ENCODE measurements at places on chromosomes 2 and 18.

- DNase-seq: no peak
These were observed 11.3 kb upstream of the GRP start for GRCh38 chr18:59208602-59209125.

DNA sequence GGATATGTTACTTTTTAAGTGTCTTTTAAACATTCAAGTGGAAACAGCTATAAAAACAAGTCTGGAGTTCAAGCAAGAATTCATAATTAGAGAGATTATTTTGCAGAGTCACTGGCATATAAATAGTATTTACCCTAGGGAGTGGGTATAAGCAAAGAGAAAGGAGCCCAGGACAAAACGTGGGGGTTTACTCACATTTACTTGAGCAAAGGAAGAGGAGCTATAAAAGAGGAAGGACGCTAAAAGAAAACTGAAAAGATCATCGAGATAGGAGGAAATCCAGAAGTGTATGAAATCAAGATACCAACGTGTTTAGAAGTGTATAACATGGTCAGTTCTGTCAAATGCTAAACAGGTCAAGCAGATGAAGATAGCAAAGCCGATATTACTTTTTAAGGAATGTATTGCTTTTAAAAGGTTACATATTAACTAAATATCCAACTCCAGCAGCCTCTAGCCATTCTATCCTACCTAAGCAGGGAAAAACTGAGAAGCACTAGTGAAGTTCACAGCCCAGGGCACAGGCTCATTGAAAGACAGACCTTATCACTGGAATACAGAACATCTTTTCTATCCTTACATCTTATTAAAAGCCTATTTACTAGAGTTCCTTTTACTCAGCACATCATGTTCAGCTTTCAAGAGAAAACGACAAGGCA is 8.6 kb downstream of the KANSL1L start:
- no peak for DNase-seq

DNA sequence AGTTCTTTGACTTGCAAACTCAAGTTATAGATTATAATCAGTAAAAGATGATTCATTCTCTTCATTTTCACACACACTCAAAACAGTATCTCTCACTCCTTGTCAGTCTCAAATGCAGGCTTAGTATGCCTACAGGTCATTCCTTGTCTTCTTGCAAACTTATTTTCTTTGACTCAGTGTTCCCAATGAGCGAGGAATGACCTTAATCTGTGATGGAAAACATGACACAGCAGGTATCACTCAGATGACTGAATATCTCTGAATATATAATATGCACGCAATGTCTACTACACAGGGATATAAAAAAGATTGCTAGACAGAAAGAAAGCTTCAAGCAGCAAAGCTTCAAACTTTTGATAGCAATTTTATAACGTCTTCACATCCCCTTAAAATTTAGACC is 127.8 kb upstream of the RGPD4 start:
- no peak for DNase-seq

DNA sequence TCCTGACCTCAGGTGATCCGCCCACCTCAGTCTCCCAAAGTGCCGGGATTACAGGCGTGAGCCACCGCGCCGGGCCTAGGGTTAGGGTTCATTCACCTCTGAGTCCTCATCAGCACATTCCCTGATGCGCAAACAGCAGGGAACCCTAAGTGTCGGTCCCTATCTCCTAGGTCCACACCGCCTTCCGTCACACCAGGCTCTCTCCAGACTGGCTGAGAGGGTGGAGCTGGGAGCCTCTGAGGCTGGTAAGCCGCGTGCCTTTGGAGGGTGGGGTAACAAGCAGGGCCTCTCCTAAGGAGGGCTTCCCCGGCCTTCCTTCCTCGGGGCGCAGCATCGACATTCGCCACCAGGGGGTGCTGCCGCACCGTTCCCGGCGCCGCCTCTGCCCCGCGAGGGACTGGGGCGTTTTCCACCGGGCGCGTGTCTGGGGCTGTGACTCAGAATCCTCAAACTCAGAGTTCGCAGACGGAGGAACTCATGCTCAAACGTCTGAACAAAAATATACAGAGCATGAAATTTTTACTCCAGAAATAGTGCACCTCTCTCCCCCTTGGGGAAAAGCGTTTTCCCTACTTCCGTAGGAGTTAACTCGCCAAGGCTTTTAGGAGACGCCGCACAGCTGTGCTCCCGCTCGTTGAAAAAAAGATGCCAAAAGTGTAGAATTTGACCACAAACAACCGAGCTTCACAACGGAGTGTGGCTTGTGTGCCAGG is 63.9 kb upstream of the ASAP2 start:
- peak; percentile 81 for DNase-seq

- no peak for DNase-seq
These were observed 905.1 kb downstream of the NRXN1 start for GRCh38 chr2:50126845-50127244.

- peak; percentile 69 for DNase-seq
These were observed 14.6 kb upstream of the NFATC1 start for GRCh38 chr18:79380816-79381806.

DNA sequence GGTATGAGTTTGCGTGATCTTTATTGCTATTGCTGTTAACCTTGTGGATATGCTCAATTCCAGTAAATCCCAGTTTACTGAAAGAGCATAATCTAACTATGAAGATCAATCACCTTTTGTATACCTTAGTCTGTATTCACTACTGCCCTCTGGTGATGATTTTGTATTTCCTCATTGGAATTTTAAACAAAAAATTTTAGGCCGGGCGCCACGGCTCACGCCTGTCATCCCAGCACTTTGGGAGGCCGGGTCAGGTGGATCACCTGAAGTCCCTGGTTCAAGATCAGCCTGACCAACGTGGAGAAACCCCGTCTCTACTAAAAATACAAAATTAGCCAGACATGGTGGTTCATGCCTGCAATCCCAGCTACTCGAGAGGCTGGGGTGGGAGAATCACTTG is 5.1 kb downstream of the COMMD1 start:
- DNase-seq: no peak

DNA sequence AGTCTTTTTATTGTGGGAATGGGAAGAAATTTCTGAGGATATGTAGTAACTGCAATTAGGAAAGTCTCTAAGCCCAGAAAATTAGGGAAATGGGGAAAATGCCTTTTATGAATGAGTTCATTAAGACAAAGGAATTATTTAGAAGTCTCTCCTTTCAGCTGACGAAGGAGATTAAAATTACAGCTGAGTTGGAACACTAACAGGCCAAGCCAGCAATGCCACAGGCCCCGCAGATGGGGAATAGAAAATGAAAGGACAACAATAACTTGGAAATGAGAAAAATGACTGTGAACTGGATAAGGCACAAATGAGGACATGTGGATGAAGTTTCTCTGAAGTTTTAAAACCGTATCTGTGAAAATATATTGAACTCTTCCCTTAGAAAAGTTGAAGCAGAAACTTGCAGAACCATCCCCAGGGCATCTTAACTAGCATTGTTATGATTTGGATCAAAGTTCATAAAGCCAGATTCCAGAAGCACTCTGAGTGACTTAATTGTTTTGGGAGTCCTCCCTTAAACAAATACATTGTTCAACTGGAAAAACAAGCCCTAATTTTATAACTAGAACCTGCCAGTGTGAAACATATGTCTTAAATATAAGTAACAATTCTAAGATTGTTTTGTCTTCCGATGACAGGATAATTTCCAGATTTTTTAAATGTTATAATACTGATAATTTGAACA is 51.3 kb downstream of the C2orf76 start:
- no peak for DNase-seq

- DNase-seq: no peak
These were observed 87.4 kb upstream of the PTPRM start for GRCh38 chr18:7479756-7480155.

GRCh38 chr2:43009448-43009847 is 217.0 kb downstream of the ZFP36L2 start:
- DNase-seq: no peak

DNA sequence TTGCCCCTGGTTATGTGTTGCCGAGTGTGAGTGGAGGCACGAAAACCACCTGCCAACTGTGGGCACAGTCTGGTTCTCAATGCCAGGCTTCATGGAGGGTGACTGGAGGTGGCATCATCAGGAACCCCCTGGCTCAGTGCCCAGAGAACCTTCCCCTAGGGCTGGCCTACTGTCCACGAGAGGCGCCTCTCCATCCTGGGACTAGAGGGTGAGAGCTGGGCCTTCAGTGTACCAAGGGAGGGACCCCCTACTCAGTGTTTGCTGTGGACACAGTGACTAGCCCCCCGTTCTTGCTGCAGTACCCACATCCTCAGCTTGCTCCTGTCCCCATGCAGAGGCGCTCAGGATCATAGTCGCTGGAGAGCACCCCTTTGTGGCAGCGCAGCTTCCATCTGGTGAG is 202.6 kb downstream of the HDAC4 start:
- DNase-seq: no peak

DNA sequence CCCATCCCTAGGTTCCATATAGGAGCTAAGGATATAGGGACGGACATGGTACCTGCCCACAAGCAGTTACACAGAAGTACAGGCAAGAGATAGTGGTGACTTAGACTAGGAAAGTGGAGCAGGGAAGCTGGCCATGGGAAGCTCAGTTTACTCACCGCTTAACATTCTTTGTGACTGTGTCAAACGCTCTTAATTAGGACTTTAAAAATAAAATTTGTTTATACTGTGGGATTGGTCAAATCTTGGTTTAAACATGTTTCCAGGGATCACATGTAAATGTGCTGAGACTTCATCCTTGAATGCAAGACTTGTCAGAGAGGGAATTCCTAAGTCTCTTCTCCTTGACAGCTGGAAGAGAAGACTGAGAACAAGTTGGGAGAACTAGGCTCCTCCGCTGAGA is 107.3 kb downstream of the MTCL1 start:
- DNase-seq: no peak

DNA sequence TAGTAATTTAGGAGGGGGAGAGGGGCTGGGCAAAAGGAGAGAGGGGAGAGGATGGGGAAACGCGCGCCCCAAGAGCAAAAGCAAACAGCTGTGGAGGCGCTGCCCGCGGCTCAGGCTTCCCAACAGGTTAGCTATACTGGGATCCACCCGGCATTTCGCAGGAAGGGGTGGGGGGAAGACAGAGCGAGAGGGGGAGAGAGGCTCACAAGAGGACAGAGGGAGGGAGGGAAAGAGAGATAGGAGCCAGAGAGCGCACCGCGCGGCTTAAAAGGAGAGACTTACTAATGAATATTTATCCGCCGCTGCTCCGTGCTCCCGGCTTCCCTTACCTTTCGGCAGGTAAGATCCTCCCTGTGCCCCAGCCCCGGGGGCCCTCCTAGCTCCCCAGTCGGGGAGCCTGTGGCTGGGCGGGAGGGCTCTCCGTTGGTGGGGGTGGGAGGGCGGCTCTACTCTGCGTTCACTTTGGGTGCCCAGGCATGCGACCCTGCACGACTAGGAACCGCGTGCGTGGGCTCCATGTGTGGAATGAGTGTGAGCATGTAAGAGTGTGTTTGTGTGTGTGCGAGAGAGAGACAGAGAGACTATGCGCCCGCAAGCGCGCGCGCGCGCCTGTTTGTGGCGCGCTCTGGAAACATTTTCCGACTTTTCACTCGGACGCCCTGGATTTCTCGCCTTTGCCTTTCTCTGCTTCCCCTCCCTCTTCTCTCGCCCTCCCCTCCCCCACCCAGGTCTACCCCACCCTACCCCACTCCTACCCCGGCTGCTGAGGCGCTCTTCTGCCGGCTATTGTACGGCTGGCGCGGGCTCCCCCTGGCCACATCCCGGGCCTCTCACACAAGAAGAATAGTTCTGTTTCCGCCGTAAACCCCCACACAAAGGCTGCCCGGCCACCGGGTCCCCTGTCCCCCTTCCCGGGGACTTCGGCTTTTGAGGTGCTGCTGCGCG is 7.2 kb upstream of the SIX3 start:
- no peak for DNase-seq

GRCh38 chr18:48673853-48674721 is 135.3 kb downstream of the CTIF start:
- DNase-seq: no peak

- DNase-seq: no peak
These were observed 19.6 kb upstream of the YPEL5 start for GRCh38 chr2:30127016-30127893.

- DNase-seq: no peak
These were observed 1.4 kb downstream of the KRCC1 start for GRCh38 chr2:88053934-88054781.

Data from stimulated activated naive CD8-positive, alpha-beta T cell treated with anti-CD3 and anti-CD28 coated beads, Interleukin-15, amount 100 ng/mL, for 72 hours (primary cell).